Hematopoietic multipotent progenitor cell treated with erythropoietin and hydrocortisone succinate and interleukin-3 and kit ligand, for 15 days (in vitro differentiated cells): ENCODE measurements at places on chromosomes 12 and 14.

DNA sequence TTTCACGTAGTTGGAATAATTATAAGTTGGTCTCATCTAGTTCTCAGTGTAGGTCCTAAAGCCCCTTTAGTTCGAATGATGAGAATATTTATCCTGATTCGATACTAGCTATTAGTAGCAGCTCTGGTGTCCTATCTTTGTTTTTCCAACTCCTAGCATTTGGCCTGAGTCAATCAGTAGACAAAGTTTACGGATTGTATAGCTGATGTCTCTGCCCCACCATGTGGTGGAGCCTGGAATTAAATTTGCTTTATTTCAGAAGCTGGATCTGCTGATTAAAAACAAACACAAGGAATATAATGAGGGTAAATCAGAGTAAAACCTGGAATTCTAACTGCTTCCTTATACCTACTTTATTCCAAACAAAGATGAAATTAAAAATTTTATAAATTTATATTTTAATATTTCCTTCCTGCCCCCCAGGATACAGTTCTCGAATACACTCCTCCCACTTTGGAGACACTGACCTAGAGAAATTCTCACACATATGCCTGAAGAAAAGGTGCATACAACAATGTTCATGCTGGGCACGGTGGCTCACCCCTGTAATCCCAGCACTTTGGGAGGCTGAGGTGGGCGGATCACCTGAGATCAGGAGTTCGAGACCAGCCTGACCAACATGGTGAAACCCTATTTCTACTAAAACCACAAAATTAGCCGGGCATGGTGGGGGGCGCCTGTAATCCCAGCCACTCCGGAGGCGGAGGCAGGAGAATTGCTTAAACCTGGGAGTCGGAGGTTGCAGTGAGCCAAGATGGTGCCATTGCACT, 7.6 kb upstream of the BRMS1L start:
- DNase-seq: peak; percentile 22

GRCh38 chr14:50230701-50231474, 490 bp downstream of the SOS2 start:
- DNase-seq: peak; percentile 28

DNA sequence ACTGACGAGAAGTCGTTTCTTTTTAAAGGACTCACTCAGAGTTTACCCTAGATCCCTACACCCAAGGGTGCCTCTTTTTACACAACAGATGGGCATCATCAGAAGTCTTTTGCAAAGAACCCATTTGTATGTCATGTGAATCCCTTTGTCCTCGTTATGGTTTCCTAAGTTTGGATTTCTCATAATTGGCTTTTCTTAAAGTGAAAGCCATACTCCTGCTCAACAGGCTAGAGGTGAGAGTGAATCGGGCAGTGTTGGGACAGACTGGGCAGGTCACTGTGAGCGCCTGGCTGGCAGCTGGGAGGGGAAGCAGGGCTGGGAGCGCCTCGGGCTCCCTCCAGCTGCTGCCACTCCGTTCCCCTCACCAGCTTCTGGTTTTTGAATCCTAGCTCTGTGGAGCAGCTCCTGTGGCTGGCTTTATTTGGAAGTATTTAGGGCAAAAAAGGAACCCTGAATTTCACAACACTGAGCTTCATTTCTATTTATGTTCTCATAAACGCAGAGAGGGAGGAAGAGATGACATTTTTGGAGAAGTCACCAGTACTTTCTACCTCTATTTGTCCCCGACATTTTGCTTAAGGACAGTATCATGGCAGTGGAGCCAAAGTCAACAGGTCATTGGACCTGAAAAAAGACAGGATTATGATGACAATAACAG, 63.8 kb upstream of the ACTN1 start:
- no peak for DNase-seq

DNA sequence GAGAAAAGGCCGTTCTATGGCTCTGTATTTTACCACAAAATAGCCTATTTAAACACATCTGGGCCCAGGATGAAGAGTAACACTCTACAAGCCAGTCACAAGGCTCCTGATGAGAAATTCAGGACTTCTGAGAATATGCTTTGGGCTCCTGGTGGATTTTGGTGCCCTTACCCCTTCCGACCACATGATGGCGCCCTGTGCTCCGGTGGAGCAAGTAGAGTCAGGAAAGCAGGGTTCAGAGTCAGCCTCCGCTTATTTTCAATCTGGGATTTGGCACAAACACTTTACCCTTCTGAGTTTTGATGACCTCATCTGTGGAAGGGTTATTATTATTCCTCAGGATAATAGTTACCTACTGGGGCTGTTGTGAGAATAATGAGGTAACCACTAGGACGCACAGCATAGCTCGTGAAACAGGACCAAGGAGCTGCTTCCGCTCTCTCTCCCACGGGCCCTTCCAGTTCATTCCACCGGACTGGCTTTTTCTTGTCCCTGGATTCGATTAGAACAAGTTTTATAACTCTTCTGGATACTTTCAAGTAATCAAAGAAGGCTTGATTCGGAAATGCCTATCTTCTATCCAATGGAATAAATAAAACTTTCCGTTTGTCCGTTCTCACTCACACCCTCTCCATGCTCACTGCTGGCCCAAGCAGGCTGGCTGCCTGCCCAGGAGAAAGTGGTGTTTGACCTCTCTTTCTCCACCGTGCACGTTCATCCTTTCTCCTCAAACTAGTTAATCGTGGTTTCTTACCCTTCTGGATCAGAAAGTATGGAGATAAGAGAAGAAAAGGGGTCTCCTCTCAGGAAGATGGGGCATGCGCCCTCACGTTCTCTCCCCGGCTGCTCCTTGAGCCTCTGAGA, 104.6 kb downstream of the GALC start:
- peak; percentile 27 for DNase-seq

DNA sequence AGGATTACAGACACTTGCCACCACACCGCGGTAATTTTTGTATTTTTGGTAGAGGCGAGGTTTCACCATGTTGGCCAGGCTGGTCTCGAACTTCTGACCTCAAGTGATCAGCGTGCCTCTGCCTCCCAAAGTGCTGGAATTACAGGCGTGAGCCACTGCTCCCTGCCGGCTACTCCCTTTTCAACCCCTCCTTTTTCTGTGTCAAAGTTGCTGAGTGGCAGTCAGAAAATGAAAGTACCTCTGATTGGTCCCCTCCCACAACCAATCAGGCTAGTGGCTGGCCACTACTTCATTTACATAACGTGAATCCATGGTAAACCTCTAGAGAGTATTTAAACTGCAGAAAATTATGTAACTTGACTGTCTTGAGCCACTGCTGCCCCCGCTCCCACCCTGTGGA, 5.9 kb downstream of the RESF1 start:
- no peak for DNase-seq

GRCh38 chr14:58541633-58542022, 96.1 kb upstream of the DACT1 start:
- DNase-seq: no peak

DNA sequence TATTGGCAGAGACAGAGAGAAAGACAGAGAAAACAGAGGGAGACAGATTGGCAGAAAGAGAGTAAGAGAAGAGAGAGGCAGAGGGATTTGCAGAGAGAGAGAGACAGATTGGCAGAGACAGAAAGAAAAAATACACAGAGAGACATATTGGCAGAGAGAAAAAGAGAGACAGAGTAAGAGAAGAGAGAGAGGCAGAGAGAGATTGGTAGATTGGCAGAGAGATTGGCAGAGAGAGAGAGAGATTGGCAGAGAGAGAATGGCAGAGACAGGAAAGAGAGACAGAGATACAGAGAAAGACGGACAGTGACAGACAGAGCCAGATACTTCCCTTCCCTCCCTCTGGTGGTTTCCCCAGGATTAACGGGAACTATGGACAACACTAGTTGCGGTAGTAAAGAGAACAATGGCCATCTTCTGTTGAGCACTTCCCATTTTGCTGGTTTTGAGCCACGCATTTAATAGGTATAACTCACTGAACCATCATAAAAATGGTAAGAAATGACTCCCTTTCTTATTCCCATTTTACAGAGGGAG, 2.6 kb upstream of the NOS1 start:
- no peak for DNase-seq

DNA sequence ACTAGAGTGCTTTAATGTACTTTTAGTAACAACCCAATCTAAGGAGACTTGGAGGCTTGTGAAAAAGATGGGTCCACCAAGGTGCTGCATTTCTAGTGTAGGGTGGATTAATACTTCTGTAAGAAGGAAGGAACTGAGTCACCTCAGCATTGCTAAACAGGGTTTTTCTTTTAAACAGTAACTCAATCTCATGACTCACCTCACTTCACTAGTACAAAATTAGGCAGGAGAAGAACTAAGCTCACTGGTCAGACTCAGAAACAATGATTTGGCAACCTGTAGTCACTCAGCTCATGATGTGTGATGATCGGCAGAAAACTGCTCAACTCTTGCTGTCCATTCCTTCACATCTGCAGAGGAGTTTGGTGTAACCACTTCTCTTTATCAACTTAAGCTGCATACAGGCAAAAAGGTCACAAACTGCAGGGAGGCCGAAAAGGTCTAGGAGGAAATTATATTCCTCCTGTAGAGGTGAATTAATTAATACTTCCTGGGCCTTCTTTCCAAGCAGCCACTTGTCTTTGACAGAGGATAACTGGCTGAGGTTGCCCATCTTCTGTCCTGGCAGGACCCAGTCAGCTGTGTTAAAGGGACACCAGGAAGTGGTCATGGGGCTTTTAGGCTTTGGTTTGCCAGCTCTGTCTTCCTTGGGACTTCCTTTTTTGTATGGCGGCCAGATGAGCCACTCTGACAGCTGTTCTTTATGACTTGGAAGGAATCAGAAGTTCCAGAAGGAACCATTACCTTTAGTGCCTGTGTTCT, 466.9 kb downstream of the FUT8 start:
- DNase-seq: no peak
